ENCODE measurements at places on chromosomes 4 and X.
A peak's percentile ranks its signal among the peaks of the same experiment; 100 is the strongest.

DNA sequence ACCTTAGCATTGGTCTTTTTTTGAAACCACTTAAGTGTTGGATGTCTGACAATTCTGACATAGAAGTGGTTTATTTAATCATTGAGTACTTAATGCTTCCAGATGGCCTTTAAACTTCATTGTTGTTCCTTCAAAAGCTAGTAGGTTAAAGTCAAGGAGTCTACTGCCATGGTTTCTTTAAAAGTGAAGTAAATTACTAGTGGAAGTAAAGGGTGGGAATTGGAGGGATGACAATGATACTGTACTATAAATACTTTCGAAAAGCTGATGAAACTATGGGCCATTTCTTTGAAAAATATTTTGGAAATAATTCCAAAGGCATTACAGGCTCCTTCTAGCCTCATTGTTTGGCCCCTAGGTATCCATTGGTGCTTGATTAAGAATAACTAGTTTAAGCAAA lies 51.9 kb downstream of the ATP10D start:
- no peak overlapping the region for H3K27ac ChIP-seq
- DNase-seq, result no peak
- H3K36me3 ChIP-seq, result no peaks in the 10 kb centered on the region
- H3K4me3 ChIP-seq, result no peak overlapping the region

DNA sequence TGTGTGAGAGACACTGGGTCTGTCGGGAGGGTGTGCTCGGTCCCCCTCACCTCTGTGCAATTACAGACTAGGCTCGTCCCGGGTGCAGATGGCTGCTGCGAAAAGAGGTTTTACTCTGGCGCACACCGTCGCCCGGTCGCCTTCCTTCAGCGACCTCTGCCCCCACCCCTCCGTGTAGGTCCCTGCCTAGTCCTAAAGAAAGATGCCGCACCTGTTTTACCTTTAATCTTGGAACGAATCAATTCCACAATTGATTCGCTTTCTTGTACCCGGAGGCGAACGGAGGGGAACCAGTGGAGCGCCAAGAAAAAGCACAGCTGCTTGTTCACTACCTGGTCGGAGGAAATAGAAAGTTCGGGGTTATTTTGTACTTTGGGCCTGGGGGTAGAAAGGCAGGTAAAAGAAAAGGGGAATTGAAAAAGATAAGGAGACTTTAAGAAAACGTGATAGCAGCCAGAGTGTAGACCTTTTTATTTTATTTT lies 1.2 kb downstream of the NPNT start:
- DNase-seq, result no peak
- H3K27ac ChIP-seq, result no peak overlapping the region
- H3K27me3 ChIP-seq, result no peaks in the 10 kb centered on the region
- peak overlapping the region; percentile 75 for H3K4me3 ChIP-seq

DNA sequence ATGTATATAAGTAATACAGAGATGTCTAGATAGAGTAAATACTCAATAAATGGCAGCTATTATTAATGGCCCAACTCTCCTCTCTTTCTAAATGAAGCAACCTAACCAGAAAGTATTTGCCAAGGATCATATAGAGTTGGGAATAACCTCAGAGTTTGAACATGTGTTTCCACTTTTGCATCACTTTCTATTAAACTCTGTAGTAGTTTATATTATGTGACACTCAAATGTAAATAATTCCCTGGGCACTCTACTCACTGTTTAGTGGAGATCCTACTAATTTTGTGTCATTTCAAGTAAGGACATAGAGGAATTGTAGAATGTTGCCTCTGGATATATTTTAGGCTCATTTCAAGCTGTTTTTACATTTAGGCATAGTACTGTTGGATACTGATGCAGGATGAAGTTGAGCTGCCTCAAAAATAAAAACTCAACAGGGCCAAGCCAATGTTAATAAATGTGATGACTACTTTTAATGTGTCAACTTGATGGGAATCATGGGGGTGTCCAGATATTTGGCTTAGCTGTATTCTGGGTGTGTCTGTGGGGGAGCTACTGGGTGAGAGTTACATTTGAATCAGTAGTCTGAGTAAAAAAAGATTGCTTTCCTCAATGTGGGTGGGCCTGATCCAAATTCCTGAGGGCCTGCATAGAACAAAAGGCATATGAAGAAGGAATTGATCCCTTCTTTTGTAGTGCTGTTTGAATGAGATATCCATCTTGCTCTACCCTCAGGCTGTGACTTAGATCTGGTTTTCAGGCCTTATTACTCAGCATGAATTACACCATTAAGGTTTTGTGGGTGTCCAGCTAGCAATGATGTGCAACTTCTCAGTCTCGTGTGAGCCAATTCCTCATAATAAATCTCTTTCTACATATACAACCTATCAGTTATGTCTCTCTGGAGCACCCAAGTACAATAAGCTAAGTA lies 1368.2 kb downstream of the STIM2 start:
- H3K36me3 ChIP-seq, result no peaks in the 10 kb centered on the region
- H3K4me1 ChIP-seq, result no peaks in the 10 kb centered on the region
- H3K4me3 ChIP-seq, result no peak overlapping the region
- no peak overlapping the region for H3K27ac ChIP-seq
- no peaks in the 10 kb centered on the region for H3K27me3 ChIP-seq
- no peak for DNase-seq

DNA sequence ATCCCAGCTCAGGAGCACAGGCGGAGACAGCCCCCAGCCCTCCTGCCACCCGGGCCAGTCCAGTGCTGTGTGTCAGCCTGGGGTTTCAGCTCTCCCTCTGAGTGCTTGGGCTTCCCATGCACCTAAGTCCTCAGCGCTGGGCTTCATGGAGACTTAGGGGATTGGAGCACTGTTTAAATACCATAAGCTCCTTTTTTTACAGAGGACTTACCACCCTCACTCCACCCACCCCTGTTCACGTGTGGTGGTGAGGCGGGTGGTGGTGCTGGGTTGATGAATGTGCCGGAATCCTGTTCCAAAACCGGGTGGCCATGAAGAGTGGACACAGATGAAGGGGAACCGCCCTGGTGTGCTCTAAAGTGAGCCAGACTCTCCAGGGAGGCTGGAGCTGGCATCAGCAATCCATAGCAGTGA lies 66.9 kb downstream of the PSAPL1 start:
- H3K4me3 ChIP-seq, result no peak overlapping the region
- no peaks in the 10 kb centered on the region for H3K36me3 ChIP-seq
- no peak for DNase-seq
- peaks cover 53% of the 10 kb centered on the region for H3K27me3 ChIP-seq

DNA sequence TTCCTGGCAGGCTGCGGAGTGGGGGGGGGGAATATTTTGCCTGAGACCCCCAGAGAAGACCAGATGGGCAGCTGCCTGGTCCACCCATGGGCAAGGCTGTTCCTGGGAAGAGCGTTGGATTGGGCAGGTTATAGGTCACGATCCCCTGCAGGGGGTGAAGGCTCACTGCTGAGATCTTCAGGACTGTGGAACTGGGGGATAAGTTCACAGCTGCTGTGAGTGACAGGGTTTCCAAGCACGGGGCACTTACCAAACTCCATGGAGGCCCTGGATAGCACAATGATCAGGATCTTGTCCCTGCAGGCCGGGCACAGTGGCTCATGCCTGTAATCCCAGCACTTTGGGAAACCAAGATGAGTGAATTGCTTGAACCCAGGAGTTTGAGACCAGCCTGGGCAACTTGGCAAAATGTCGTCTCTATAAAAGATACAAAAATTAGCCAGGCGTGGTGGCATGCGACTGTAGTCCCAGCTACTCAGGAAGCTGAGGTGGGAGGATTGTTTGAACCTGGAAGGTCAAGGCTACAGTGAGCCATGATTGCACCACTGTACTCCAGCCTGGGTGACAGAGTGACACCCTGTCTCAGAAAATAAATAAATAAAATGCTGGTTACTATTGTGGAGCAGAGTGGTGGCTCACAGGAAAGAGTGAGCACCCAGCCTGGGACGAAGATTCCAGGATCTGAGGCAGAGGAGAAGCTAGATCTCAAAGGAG lies 68.0 kb upstream of the HELT start:
- DNase-seq, result peak; percentile 27
- no peak overlapping the region for H3K27ac ChIP-seq
- no peaks in the 10 kb centered on the region for H3K36me3 ChIP-seq
- peaks cover 26% of the 10 kb centered on the region for H3K4me1 ChIP-seq
- H3K27me3 ChIP-seq, result no peaks in the 10 kb centered on the region
- H3K4me3 ChIP-seq, result no peak overlapping the region

DNA sequence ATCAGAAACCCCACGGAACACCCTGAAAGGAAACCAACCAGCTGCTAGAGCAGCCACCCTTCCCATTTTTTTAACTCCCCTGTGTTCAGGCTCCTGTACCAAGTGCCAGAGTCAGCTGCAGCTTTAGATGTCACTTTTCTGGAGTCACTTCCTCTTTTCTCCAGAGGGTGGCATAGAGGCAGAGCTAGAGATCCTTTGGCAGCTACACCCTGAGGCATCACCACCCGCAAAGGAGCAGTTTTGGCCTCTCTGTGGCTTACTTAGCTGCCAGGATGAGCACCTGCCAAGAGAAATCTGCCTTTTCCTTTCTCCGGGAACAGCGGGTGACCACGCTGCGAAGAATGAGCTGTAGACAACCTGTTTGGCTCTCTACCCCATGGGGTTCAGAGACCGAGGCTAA lies 58.0 kb upstream of the CHRDL1 start:
- H3K4me3 ChIP-seq, result no peak overlapping the region
- H3K36me3 ChIP-seq, result no peaks in the 10 kb centered on the region
- no peaks in the 10 kb centered on the region for H3K4me1 ChIP-seq

- DNase-seq, result no peak
- no peaks in the 10 kb centered on the region for H3K36me3 ChIP-seq
- no peak overlapping the region for H3K4me3 ChIP-seq
- no peak overlapping the region for H3K27ac ChIP-seq
Measured at GRCh38 chr4:113614414-113614813, 147.1 kb downstream of the CAMK2D start.

GRCh38 chr4:133440404-133440803 lies 291.3 kb downstream of the PCDH10 start:
- DNase-seq, result no peak
- H3K27ac ChIP-seq, result no peak overlapping the region

DNA sequence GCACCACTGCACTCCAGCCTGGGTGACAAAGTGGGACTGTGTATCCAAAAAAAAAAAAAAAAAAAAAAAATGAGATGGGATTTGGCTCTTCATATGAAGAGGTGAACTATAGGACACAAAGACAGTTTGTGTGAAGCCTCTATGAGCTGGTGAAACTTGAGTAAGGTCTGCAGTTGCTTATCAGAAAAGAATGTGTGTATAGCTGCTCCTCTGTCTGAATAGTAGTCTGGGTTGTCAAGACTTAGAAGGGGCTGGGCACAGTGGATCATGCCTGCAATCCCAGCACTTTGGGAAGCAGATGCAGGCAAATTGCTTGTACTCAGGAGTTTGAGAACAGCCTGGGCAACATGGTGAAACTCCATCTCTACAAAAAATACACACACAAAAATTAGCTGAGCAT lies 82.8 kb downstream of the ARSF start:
- no peak for DNase-seq
- no peak overlapping the region for H3K27ac ChIP-seq
- no peaks in the 10 kb centered on the region for H3K36me3 ChIP-seq
- H3K4me1 ChIP-seq, result no peaks in the 10 kb centered on the region

DNA sequence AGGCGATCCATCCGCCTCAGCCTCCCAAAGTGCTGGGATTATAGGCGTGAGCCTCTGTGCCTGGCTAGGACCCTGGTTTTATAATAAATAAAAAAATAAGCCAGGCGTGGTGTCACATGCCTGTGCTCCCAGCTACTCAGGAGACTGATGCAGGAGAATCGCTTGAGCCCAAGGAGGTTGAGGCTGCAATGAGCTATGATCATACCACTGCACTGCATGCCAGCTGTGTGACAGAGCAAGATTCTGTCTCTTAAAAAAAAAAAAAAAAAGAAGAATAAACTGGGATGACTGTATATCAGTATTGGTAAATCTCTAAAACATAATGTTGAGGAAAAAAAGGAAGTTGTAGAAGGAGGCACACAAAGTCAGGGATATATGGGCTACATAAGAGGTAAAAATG lies 45.7 kb upstream of the SLC34A2 start:
- no peak overlapping the region for H3K4me3 ChIP-seq
- no peak for DNase-seq
- no peaks in the 10 kb centered on the region for H3K36me3 ChIP-seq
- H3K27ac ChIP-seq, result no peak overlapping the region

DNA sequence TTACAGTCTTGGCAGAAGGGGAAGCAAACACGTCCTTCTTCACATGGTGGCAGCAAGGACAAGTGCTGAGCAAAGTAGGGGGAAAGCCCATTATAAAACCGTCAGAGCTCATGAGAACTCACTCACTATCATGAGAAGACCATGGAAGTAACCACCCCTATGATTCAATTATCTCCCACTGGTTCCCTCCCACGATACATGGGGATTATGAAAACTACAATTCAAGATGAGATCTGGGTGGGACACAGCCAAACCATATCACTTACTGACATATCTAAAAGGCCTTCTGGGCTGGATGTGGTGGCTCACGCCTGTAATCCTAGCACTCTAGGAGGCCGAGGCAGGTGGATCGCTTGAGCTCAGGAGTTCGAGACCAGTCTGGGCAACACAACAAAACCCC lies 117.1 kb upstream of the USP9X start:
- H3K4me1 ChIP-seq, result peaks cover 24% of the 10 kb centered on the region
- DNase-seq, result no peak
- H3K4me3 ChIP-seq, result no peak overlapping the region
- H3K27me3 ChIP-seq, result no peaks in the 10 kb centered on the region
- H3K27ac ChIP-seq, result no peak overlapping the region
- no peaks in the 10 kb centered on the region for H3K36me3 ChIP-seq

- H3K4me3 ChIP-seq, result peak within 1 kb of the TSS; percentile 28
- H3K4me1 ChIP-seq, result no peaks in the 10 kb centered on the region
- no peaks in the 10 kb centered on the region for H3K36me3 ChIP-seq
Measured at GRCh38 chrX:53281321-53281822, at the start of gene IQSEC2. Gene IQSEC2 (minus strand): TSS chrX:53281584.

DNA sequence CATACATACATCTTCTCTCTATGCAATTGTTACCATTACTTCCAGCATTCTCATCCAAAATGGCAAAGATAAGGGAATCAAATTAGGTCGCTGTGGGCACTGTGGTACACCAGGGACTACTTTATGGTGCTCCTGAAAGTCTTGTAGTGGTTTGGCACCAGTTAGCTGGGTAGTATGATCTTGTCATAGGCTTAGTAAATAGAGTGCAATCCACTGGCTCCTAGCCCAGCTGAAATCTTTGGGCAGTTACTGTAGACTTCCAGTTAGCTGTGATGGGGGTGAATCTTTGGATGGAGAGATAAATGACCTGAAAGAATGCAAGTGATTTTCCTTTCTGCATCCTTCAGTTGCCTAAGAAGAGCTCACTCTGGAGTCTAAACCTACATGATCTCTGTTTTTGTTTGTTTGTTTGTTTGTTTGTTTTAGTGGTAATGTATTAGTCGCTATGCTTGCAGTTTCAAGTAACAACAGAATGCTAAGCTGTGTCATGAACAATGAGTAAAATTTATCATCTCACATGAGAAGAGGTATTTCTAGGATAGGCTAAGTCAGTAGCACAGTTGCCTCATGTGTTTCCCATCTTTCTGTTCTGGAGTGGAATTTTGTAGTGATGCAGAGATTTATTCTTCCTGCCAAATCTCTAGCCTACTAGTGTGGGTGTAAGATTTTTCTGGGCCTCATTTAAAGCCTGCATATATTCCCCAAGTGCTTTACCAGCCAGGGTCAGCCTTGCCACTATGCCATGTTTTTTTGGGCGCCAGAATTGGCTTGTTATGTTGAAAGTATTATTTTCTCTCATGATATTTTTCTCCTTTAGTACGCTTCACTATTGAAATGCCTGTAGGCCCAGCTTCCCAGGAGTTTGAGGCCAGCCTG lies 24.2 kb downstream of the HERC3 start:
- no peak overlapping the region for H3K27ac ChIP-seq
- no peaks in the 10 kb centered on the region for H3K27me3 ChIP-seq
- DNase-seq, result no peak
